Stimulated activated CD4-positive, alpha-beta T cell treated with anti-CD3 and anti-CD28 coated beads, TNF-alpha, amount 100 ng/mL, for 1 hour (primary cell): ENCODE measurements at places on chromosomes 1 and 21.
A peak's percentile ranks its signal among the peaks of the same experiment; 100 is the strongest.

DNA sequence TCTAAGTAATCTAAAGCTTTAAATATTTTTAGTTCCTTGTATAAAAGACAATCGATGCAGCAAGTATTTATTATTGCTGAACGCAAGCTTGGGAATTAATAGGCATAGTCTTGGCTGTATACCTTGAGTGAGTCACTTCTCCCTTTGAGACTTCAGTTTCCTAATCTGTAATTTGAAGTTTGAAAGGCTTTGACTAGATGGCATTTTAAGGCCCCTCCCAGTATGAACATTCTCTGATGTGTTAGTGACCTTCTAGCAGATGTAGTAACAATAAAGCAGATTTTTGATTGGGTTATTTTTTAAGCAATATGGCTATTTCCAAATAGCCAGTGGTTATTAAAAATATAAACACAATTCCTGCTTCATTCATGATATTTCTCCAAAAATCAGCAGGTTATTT is 58.2 kb downstream of the DUSP10 start:
- no peak for DNase-seq

GRCh38 chr21:40243685-40244084 is 376.4 kb downstream of the PCP4 start:
- DNase-seq: no peak

DNA sequence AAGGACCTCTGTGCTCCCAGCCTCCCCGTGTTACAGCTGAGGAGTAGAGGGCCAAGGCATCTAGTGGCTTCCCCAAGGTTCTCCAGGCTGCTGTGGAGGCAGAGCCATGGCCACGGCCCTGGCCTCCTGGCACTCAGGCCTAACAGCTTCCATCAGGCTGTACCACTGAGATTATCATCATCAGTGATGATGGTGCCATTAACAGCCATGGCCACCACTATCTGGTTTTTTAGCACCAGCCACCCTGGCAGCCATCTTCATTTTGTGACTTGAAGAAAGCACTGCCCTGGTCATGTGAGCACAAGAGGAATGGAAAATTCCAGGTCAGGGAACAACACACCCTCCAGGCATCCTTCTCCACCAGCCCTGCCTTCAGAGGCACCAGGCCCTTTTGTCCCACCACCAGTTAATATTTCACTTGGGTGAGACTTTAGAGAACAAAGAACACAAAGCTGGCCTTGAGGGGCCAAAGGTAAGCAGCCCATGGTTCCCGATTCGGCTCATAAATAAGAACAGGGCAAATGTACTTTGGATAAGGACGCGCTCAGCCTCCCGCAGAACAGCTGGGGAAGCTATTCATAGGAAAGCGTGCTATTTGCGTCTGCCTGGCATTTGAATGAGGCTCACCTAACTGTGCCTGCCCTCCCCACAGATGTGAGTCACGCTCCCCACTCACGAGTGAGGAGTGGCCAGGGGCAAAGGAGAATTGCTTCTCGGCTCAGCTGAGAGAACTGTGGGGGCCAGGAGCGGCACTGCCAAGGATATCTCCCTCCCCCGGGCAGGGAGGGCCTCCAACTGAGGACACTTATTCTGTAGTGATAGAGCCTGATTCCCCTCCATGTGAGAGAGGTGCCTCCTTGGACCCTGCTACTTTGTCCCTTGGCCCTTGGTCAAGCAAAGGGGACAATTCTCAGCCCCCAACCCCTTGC is 95.6 kb downstream of the CD58 start:
- DNase-seq: no peak

DNA sequence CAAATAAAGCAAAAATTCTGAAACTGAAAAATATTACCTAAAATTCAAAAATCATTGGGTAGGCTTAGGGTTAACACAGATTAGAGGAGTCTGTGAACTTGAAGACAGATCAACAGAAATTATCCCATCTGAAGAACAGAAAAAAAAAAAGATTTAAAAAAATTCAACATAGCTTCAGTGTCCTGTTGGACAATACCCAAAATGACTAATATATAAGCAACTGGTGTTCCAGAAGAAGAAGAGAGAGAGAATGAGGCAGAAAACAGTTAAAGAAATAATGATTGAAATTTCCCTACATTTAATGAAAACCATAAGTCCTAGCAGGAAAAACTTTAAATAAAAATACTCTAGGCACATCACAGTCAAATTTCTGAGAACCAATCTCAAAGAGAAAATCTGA is 31.5 kb downstream of the TMCO1 start:
- DNase-seq: no peak

- no peak for DNase-seq
These were observed 9.3 kb downstream of the SLAMF7 start for GRCh38 chr1:160748181-160748877.

GRCh38 chr1:247338723-247339275 is 7.1 kb upstream of the ZNF496 start:
- DNase-seq: no peak

- no peak for DNase-seq
These were observed 38.7 kb upstream of the DESI2 start for GRCh38 chr1:244614113-244614836.

DNA sequence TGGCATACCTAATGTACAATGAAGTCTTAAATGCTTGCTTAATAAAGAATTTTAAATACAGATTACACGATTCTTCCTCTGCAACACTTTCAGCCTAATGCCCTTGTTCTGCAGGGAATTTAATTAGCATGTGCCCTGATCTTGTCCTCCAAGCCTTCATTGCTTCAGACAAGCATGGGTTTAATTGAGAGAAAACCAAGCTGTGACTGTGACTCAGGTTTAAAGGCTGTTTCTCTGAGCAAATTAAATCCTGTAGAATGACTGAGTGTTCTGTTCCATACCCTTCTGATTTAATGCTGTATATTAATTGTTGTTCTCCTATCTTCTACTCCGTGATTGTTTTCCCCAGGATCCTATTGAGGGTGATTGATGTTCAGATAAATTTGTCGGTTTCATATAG is 269.0 kb upstream of the PRMT6 start:
- no peak for DNase-seq

GRCh38 chr1:22452481-22452957 is 868 bp downstream of the ZBTB40 start:
- DNase-seq: no peak

DNA sequence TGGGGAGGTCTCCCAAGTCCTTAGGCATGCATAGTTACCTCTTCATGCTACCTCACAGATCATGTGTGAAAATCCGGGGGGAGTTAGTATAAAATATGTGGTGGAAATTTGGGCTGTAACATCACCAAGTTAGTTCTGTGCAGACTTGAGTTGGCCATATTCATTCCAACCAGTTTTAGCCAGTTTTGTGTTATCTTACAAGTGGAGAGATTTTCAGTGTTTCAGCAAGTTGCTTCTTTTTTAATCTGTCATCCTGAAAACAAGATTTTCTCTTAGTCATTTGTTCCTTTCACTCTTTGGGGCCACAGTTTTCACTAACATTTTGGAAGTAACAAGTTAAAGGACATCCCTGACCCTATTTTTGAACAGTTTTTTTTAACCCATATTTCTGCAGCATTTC is 11.3 kb downstream of the SLC25A24 start:
- DNase-seq: no peak

DNA sequence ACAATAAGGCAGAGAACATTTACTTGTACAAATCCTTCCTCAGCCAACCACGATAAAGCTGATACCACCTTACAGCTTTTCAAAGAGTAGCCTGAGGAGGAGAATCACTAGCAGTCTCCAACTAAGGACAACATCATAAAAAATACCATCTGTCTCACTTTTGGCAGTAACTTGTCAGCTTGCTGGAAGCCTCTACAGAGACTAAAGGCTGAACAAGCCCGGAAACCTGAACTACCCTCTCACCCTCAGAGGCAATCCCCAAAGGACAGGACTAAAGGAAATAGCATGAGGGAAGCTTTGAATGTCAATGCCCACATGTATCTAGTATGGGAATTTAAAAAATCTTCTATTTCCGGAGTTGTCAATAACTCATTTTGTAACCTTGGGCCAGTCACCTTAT is 10.6 kb downstream of the SRSF4 start:
- DNase-seq: no peak

GRCh38 chr1:100506217-100506616 is 31.7 kb upstream of the GPR88 start:
- DNase-seq: no peak

DNA sequence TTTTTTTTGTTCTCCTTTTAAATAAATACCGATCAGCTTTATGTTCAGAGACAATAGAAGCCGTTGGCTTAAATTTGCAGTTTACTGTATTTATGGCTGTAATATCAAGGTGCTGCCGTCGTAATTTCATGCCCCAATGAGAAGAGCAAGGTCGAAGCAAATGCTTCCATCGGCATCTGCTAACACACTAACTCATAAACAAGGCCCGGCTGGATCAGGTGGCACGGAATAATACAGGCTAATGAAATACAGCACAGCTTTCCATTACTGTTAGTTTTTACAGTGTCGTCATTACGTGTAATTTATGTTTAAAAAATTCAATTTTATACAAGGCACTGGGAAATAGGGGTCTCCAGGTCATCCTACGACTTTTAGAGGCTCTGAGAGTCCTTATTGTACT is 119.0 kb downstream of the PEX14 start:
- no peak for DNase-seq

- DNase-seq: peak; percentile 5
These were observed 39.8 kb downstream of the OLIG1 start for GRCh38 chr21:33109574-33110339.

GRCh38 chr1:231778009-231778719 is 151.6 kb downstream of the DISC1 start:
- DNase-seq: no peak

DNA sequence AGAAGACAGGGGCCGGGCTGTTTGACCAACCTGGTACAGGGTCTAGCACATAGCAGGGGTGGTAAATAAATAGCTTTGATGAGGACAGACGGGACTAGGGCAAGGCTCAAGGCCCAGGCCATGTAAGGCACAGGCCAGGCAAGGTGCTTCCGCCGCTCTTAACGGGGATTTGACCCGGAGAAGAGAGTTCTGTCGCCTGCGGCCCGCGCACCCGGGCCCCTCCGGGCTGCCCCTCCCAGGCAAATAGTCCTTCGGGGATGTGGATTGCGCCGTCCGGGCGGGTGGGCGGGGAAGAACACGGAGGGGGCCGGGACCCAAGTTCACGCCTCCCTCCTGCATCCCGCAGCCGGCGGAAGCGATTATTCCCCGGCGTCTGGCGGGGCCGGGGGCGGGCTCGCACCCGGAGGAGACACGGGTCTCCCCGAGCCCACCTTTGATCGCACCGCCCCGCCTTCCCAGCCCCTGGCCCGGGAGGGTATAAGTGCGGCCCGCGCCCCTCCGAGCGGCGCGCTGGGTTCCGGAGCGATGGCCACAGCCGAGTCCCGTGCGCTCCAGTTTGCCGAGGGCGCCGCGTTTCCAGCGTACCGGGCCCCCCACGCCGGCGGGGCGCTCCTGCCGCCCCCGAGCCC is at the start of gene MIXL1:
TSS of gene MIXL1 (plus strand) at position 508 of the 629 bp plus-strand sequence. CDS start at position 526, 18 bp downstream.
- DNase-seq: no peak

- no peak for DNase-seq
These were observed 102.6 kb upstream of the PPM1J start for GRCh38 chr1:112817555-112818373.

GRCh38 chr1:107935396-107936064 is 29.4 kb downstream of the VAV3 start:
- no peak for DNase-seq

GRCh38 chr1:41812453-41812852 is 106.3 kb downstream of the HIVEP3 start:
- no peak for DNase-seq

DNA sequence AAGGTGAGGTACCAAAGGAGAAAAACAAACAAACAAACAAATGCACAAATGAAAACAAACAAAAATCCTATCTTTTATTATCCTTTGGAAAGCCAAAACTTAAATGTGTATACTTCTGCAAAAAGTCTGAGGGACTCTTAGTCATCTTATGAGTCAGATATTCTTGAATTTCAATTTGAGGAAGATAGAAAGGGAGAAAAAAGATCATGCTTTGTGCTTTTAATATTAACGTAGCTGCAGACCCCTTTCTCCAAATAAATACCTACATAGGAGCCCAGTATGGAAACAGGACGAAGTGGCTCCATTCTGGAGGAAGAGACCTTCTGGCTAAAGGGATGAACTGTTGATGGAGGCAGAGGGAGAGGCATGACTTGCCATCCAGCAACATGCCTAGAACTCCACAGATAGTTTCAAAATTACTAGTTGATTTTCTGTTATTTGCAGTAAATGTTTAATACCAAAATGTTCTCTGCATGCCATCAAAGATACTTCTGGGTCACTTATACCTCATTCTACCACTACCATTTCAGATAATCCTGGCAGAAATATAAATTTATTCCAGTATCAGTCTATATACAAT is 25.4 kb downstream of the NUP210L start:
- DNase-seq: no peak

- no peak for DNase-seq
These were observed 188.6 kb downstream of the FCRL5 start for GRCh38 chr1:157363660-157364140.

GRCh38 chr21:34131586-34131985 is 58.2 kb downstream of the MRPS6 start:
- no peak for DNase-seq

GRCh38 chr21:43639470-43640353 is 19.6 kb downstream of the HSF2BP start:
- DNase-seq: no peak

GRCh38 chr1:181448461-181448860 is 34.9 kb upstream of the CACNA1E start:
- DNase-seq: no peak

DNA sequence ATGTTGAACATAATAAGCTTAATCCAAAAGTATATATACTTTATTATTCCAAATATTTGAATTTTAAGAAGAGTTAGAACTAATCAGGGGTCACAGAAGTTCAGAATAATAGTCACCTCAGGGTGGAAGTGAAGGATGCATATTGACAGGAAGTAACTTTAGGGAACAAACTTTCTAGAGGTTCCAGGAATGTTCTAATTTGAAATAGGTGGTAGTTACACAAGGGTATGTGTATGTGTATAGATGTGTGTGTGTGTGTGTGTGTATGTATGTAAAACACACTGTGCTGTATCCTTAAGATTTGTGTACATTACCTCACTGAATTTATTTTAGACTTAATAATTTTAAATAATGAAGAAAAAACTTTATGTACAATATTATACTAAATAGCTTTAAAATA is 110.4 kb downstream of the ACBD6 start:
- DNase-seq: no peak

GRCh38 chr21:40433538-40433937 is 413.4 kb downstream of the DSCAM start:
- no peak for DNase-seq

DNA sequence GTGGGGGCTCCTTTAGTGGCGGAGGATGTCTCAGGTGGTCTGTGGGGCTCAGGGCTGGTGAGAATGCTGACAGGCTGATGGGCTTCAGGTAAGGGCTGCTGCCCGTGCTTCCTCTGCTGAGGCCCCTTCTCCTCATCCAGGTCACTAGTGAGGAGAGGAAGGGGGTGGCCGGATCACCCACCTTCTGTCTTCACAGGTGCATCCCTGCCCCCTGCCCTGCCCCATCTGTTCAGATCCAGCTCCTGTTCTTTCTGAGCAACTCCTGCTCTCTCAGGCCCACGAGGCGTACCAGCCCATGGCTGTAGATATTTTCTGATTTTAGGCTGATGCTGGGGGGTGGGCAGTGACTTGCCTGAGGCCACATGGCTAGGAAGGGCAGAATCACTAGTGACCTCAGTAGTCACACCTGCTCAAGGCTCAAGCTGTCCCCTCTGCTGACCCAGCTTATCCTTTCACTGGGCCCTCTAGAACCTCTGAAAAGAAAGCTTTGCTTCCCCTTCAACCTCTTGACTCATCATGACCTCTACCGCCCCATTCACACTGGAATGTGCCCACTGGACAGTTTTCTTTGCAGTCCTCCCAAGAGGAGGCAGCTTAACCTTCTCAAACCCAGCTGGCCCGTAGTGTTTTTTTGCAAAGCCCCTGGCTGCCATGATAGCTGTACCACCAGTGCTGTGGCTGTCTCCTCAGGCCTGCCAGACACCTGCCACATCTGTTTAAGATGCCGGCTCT is 14.8 kb downstream of the DCST2 start:
- no peak for DNase-seq
